ENCODE measurements at places on chromosomes 12 and 14.

GRCh38 chr12:130433411-130433810, 95.7 kb downstream of the PIWIL1 start:
- no peak for ATAC-seq

DNA sequence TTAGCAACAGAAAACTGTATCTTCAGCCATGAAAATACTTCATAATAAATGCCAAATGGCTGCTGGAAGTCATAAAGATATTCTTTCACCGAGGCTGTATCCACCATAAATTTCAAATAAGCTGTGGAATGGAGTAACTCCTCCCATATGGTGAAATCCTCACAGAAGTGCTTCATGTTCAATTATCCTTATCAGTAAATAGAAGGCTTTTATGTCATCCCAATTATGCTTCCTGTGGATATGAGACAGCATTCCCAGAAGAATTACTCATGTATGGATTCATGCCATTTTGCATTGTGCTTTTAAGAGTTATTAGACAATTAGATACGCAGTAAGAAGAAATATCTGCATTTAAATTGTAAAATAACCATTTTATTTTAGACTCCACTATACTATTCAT, 99.0 kb downstream of the RTN1 start:
- ATAC-seq: no peak

GRCh38 chr12:48446161-48446776, 26.1 kb upstream of the ANP32D start:
- ATAC-seq: no peak

GRCh38 chr14:21300892-21301291, 21.0 kb downstream of the RPGRIP1 start:
- peak; percentile 35 for ATAC-seq

DNA sequence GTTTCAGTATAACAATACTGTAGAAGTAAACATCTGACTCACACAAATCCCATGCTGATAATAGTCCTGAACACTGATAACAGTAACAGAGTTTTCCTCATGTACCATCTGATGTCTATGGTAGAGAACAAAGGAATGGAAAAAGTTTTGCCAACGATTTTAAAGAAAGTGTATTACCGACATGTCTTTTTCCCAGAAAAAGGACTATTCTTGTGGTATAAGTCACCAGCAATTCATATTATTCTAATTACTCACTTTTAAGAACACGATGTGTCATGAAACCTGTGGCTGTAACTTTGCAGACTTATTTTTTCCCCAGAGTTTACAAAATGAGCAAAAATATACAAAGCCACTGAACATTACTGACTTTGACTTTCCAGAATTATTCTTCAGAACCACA, 40.1 kb upstream of the DCN start:
- no peak for ATAC-seq

DNA sequence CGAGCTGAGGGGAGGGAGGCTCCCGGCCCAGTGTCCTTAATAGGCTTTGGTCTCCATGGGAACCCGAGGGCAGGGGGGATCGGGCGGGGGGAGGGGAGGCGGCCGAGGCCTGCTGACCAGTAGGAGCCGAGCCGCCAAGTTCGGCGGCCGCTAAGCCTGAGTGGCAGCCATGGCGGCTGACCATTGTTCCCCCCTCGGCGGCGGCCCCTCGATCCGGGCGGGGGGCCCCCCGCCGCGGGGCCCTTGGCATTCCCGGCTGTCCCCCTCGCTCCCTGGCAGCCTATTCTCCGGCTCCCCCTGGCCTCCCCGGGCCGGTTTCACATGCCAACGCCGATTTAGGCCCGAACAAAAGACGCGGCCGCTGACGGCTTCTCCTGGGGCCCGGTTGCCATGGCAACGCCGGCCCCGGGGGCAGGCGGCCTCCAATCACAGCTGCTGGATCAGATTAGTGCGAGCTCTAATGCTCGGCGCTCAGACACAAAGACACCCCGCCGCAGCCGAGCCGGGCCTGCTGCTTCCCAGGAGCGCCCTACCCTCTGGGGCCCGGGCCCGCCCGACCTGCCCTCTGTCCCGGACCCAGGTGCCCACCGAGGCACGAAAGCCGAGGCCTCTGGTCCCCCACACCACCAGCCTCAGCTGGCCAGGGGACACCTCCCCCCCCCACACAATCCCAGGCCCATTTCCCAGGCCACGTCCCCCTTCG, 7.3 kb downstream of the MSI1 start:
- ATAC-seq: no peak

GRCh38 chr14:60652674-60653651, 3.7 kb upstream of the SIX1 start:
- no peak for ATAC-seq

- no peak for ATAC-seq
Observed at GRCh38 chr12:45259675-45260074, 43.8 kb downstream of the ANO6 start.

DNA sequence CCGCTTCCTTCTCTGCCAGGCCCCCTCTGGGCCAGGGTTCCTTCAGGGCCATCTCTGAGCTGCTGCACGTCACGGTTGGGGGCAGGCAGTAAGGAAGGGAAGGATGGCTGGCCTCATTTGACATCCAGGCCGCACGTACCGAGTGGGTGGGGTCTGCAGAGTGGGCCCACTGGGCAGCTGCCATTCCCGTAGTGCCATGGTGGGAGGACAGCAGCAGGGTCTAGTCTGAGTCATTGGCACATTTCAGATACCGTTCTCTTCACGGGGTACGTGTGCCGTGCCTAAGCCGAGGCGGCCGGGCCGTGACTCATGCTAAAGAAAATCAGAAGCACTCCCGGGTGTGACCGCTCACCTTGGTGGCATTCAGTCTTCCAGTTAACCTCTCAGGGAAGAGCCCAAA, 43.9 kb downstream of the IL31 start:
- ATAC-seq: no peak

DNA sequence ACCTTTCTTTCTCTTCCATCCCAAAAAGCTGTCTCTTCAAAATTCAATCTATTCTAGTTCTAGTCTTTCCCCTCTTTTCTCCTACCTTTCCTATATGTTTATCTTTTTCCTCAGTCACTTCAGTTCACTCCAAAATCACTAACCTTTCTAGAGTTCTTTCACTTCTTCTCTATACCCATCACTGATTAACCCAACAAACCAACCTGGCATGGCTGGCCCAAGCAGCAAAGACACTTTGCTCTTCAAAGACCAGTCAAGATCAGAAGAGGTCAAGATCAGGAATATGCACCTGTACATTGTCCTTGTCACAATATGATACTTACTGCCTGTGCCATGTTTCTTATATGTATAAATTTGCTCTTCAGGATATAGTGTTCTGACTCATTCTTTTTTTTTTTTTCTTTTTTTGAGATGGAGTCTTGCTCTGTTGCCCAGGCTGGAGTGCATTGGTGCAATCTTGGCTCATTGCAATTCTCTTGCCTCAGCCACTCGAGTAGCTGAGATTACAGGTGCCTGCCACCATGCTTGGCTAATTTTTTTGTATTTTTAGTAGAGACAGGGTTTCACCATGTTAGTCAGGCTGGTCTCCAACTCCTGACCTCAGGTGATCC, 112.9 kb downstream of the C12orf42 start:
- no peak for ATAC-seq

DNA sequence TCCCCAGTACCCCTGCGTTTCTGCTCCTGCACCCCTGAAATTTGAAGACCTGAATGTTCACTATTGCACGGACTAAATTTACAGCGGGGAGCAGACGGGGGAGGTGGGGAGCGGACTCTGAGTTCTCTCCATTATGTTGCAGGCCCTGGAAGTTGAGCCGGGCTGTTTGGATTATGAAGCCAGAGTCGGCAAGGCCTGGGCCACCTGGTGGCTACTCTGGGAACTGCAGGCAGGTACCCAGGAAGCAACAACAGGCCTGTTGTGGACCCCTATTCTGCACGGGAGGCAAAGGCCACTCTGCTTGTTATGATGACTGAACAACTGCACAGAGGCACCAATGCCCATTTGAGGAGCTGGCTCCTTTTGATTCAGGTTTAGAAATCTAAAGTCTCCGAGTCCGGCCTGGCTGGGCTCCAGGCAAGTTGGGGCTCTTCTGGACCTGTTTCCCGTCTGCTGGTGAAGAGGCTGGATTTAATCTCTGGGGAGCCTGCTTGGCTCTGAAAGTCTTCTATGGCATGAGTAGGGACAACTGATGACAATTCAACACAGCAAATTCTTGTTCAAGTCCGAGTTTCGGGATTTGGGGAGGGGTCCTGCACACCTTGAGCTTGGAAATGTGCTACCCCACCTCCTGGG, 34.1 kb upstream of the FAM181A start:
- ATAC-seq: peak; percentile 48

DNA sequence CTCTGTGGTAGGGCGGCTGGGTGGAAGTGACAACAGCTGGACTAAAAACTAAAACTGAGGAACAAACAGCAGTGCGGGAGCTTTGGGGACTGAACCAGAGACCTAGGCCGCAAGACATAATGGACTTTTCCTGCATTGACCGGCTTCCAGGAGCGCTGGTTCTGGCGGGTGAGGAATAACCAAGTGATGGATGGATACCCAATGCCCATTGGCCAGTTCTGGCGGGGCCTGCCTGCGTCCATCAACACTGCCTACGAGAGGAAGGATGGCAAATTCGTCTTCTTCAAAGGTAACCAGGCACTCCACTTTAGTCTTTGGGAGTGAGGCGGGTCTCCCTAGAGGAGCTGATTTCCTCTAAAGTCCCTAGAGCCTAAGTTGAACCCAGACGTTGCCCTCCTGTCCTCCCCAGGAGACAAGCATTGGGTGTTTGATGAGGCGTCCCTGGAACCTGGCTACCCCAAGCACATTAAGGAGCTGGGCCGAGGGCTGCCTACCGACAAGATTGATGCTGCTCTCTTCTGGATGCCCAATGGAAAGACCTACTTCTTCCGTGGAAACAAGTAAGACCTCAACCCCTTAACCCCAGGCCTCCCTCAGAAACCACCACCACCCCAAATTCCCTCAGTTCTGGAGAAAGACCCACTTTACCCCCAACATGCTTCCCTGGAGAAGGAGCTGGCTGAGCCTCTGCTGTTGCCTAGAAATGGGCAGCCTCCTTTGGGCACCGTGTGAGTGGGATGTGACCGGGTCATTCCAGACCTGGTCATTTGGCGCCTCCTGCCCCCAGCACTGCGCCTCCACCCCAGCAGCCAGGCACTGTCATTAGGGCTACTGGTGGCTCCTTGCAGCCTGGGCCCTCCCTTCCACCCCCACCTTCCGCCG, 8.1 kb downstream of the MMP14 start:
- ATAC-seq: no peak

DNA sequence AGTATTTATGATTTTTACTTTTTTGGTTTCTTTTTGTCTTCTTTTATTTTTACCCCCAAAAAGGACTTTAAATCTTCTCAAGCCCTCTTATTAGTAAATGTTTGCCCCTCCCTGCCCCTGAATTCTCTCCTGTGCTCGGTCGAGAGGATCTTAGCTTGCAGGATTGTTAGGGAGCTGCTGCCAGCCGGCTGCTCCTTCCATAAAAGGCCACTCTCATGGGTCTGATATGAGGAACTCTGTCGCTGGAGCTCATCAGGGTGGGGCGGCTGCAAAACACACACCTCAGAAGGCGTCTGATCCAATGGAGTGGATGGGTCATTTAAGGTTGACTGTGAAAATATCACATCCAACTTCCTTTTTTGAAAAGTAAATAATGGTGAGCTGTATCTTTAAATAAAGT, 8.5 kb downstream of the LTBR start:
- ATAC-seq: no peak

DNA sequence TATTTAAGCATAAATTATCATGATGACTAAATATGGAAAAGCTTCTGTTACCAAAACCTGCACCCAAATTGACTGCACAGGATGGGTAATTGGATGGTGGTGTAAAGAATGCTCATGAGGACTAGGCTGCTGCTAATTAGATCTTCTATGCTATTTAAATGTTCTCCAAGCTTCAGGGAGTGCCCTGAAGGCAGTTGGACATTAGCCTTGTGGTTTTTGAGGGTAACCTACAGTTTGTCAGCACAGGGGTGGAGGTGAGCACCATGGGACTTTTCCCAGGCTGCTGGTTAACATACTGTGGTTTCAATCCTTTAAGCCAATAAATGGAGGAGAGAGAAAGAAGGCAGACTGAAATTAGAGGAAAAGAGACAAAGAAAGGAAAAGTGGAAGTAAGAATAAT, 145.0 kb downstream of the WIF1 start:
- no peak for ATAC-seq

DNA sequence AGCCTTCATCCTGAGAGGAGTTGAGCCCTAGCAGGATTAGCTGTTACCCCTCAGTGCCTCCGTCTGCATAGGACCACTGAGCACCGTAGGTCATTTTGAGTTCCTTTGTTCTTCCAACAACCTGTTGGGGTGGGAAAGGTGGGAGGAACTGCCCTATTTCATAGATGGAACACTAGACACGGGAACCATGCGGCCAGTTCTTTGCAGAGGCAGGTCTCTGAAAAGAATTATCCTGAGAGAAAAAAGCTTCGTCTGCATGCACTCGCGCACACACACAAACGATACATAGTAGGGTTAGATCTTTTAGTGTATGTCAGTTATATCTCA, 28.5 kb downstream of the TRAFD1 start:
- ATAC-seq: no peak

DNA sequence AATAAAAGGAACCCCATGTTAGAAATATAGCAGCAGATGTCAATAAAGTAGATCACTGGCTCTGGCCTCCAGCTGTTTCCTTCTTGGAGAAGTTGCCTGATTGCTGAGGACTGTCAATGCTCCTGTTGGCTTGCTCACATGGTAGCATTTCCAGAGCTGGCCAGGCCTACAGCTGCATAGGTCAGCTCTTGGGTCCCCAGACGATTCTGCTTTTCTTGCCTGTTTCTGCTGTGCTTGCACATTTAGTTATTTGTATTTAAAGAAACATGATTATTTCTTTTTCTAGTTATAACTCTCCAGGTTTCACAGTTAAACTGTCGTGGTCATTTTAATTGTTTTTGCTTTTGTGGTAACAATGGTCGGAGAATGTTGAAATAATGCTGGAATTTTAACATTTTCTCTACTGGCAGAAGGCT, 7.2 kb downstream of the NAV3 start:
- ATAC-seq: no peak

DNA sequence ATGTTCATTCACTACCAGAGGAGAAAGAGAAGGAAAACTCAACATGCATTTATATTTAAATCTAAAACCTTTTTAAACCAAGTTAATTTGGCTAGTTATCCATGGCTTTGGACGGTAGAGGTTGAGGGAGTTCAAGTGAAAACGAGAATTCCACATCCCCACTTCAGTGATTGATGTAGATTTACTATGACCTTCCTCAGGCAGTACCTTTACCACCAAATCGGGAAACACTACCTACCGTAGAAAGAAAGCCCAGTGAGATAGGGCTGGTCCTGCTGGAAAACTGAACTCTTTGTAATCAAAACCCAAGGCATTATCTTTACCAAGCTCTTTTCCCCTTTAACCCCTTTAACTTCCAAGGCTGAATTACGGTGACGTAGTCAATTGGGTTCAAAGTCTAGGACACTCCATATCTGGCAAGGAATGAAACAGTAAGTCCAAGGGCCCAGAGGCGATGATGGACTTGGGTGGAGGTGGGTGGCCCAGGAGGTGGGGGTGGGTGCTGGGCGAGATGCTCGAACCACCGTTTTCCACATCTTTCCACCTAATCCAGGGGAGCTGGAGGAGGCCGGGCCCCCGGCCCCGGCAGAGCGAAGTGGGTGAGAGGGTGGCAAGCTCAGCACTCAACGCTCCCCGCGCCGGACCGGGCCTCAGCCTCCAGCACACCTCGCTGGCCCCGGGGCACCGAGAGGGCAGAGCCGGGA, 618 bp downstream of the SEC23A start:
- ATAC-seq: peak; percentile 25

GRCh38 chr12:56255671-56256070, 2.5 kb downstream of the ANKRD52 start:
- ATAC-seq: no peak

- ATAC-seq: no peak
Observed at GRCh38 chr12:107818984-107819383, 44.5 kb downstream of the ASCL4 start.

Data from activated T-helper 17 cell treated with anti-CD3 and anti-CD28 coated beads, Interleukin-2, amount 50 U/mL, for 72 hours (primary cell).